RKO (cell line): ENCODE measurements at places on chromosomes 12 and 14.

GRCh38 chr14:93319494-93319893 lies 13.3 kb downstream of the BTBD7 start:
- no peak for DNase-seq

DNA sequence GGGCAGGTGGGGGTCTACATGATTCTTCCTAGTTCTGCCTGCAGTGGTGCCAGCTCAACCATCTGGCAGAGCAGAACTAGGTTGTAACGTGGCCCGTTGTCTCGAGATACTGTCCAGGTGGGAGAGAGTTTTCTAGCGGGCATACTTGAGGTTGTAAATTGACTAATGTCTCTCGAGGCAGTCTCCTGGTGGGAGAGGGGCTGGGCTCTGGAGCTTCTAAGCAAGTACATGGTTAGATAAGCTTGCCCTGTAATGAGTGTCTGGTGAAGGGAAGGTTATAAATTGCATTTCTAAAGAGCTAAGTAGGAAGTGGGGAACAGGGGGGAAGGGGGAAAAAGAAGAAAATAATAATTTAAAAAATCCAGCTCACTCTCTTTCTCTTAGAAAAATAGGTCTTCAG lies 18.1 kb downstream of the BDKRB1 start:
- DNase-seq, result no peak

DNA sequence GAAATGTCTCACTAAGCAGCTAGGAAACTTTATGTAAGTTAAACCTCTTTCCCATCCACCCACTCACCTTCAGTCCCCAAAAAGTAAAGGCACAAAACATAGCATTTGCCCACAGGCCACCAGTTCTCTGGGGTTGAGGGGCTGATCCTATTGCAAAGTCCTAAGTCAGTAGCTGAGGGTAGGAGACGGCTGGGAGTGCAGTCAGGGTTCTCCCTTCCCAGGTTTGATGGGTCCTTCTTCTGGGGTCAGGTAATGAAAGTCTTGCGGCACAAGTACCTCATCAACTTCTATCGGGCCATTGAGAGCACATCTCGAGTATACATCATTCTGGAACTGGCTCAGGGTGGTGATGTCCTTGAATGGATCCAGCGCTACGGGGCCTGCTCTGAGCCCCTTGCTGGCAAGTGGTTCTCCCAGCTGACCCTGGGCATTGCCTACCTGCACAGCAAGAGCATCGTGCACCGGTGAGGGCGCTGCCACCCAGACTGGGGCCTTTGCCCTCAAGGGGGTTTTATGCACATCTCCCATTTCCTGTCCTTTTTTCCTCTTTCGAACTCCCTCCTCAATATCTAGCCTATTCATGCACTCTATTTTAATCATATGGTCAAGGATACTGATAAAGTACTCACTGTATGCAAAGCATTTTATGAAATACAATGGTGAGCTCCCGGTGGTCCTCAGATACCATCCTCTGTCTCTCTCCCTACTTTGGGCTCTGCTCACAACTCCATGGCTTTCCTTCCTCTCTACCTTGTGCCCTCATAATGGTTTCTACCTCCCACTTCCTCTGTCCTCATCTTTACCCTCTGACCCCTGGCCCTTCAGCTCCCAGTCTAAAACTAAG lies 986 bp downstream of the TSSK4 start:
- no peak for DNase-seq

DNA sequence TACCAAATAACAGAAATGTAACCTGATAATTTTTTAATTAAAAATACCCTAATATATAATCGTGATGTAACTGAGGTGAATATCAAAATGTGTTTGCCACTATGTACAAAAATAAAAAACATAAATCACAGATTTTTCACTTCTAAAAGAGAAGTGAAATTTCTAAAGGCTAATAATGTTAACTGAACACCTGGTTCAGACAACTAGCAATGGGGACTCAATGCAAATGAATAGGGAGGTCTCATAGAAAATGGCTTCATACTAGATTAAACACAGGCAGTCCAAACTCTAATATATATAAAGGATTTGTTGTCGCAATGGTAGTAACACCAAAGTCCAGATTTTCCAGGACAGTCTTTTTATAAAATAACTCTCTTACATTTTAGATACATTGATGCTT lies 365.4 kb upstream of the ATP2B1 start:
- no peak for DNase-seq

DNA sequence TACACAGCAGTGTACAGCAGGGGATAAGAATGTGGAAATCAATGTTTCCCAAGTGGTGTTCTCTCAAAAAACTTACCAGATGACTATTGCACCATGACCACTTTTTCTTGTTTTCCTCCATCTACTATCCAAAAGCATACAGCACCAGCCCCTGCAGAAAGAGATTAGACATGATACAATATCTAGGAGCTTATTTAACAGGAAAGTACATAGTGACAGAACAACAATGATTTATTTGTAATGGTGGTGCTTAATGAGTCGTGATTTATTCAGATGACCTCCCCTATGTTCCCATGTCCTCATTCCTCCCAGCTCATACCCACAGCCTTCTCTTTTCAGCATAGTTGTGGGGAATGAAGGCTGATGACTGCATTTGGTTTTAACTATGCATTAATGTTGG lies 413.6 kb downstream of the BTG1 start:
- no peak for DNase-seq

- no peak for DNase-seq
Measured at GRCh38 chr14:23121361-23121771, 2.3 kb upstream of the CEBPE start.

DNA sequence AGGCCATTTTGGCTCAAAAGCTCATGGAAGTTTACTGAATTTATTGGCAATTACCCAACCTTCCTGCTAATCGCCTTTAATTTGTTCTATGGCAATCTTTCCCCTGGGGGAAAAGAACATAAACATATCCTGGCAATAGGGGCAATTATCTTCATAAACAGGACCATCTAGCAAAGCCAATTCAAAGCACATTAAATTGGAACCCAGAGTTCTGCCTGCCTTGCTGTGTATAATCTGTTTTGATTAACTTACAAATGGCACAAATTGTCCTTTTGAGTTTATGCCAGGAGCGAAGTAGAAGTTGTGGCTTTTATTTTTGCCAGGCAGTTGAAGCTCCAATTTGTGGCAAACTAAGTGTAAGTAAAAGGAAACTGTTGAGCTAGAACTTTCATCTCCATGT lies 68.6 kb downstream of the C12orf50 start:
- no peak for DNase-seq

DNA sequence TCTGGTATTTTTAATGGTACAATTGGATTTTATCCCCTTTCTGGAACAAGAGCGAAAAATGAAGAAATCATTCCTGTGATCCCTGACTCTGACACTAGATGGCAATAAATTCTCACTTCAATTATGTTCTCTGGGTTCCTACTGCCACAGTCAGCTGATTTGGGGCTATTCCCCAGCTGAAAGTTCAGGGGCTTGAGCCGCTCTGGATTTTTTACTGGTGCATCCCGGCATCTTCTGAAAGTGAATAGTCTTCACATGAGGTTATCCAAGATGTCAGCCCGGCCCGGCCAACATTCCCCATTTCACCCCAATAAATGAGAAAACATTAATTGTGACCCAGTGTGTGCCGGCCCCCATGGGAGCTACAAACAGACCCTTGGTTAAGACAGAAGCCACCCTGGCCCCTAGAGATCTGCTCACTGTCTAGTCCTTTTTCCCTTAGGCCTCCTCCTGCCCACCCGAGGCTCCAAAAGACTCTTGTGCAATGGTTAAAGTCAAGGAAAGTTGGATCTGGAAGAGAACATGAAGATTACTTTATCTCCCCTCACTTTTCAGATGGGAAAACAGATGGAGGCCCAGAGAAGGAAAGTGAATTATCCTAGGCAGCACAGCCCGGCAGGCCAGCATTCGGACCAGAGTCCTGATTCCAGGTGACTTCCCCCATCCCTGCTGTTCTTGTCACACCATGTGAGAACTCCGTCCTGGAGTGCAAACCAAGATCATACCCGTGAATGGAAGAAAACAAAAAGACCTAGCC lies 20.8 kb downstream of the CKAP4 start:
- peak; percentile 66 for DNase-seq

DNA sequence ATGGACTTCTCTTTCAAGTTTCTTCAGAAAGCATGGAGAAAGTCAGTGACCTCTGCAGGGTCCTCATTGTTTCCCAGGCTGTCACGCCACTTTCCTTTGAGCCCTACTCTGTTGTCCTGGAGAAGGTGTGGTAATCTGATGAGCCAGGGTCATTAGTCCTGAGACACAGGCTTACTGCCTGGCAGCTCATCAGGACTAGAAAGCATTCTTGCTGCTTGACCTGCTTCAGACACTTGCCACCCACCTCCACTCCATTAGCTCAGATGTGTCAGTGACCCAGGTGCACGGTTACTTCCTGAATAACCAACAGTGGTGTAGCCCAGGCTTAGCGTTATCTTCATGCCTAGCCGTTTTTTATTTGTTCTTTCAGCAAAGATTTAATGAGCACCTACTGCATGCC lies 93.9 kb downstream of the FGD4 start:
- no peak for DNase-seq

DNA sequence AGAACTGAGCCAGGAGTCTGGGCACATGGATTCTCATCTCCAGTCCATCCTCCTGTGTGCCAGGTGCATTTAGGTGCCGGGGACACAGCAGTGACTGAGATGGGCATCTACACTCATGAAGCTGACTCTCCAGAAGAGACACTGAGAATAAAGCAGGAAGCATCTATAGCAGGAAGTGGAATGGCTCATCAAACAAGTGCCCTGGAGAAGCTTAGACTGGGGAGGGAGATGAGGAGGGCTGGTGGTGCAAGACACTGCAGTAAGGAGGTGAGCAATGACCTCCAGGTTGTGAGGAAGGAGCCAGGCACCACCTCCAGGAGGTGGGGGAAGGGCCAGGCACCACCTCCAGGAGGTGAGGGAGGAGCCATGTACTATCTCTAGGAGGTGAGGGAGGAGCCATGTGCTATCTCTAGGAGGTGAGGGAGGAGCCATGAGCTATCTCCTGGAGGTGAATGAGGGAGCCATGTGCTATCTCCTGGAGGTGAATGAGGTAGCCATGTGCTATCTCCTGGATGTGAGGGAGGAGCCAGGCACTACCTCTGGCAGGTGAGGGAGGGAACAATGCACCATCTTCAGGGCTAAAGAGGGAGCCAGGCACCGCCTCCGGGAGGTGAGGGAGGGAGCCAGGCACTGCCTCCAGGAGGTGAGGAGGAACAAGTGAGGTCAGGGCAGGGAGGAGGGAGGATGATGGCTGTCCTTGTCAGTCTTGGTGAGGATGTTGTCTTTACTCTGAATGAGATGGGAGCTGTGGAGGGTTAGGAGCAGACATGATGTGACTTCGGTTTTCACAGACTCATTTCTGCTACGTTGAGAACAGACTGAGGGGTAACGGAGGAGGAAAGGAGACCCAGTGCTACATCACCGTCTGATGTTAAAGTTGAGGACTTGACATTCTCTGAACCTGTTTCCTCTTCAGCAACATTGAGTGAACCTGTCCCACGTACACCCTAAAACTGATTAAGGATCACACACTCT lies 961.9 kb upstream of the TMEM132C start:
- DNase-seq, result no peak

DNA sequence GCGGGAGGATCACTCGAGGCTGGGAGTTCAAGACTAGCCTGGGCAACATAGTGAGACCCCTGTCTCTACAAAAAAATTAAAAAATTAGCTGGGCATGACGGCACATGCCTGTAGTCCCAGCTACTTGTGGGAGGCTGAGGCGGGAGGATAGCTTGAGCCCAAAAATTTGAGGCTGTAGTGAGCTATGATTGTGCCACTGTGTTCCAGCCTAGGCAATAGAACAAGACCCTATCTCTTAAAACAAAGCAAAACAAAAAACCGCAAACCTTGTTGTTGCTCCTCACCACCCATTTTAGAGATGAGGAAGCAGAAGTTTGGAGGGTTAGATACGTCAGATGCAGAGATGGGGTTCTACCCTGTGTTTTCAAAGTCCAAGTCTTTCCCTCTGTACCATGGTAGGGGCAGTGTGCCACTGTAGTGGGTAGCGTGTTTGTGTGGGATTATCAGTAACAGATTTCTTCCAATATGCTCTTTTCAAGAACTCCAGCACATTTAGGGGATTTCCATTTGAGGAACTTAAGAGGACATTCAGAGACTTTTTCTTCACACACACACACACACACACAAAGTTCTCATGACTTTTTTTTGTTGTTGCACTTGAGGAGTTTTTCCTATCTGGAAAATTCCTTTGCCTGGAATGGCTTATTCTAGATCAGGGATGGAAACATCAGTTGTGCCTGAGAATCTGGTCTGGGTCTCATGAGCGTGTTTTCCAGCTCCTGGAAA lies 186.5 kb downstream of the CHST11 start:
- DNase-seq, result no peak

DNA sequence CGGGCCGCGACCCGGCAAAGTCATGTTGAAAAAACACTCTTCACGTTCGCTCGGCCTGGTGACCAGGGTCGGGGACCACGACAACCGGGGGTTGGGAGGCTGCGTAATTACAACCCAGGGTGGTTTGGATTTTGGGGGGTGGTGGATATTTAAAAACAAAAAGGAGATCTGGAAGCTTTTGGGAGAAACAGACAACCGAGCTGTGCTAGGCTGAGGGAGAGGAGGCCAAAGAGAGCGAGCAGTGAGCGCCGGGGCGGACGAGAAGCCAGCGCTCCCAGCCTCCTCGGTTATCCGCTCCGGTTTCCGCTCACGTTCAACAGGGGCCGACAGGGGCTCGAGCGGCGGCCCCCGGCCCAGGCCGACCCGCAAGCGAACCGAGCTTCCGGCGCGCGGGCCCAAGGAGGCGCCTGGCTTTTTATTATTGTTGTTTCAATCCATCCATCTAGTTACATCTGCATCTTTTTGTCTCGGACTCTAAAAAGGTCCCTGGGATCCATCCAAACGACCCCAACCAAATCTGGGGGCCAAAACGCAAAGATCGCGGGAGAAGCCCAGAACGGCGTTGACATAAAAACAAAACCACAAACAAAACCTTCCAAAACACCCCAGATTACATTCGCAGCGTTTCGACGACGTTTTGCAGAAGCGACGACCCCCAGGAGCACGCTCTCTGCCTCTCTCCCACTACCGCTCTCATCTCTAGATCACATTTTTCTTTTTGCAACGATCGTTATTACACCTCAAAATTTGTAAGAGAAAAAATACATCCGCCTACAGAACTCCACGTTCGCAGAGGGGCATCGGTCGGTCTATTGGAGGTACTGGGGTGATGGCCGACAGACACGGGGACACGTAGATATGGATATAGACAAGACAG lies 771 bp downstream of the OTX2 start:
- DNase-seq, result no peak

GRCh38 chr12:2618291-2618995 lies 176.3 kb upstream of the FKBP4 start:
- DNase-seq, result no peak

DNA sequence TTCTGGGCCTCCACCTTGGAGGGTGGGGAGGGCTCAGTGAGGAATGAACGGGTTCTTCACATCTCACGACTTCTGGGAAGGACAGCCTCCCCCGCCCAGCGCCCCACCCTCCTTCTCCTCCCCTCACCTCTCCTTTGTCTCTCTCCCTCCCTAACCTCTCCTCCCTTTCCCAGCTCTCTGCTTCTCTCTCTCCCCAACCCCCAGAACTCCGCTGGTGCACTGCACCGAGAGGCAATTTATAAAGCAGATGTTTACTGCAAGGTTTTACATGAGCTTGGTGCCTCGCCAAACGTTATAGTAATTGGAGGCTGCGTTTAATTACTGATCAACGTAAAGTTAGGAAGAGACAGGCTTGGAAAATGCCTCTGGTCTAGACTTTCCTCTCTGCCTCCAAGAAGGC lies 42.9 kb upstream of the FAM222A start:
- DNase-seq, result no peak
